ENCODE measurements at places on chromosomes 3 and 15.

GRCh38 chr3:188683032-188683521, 488.7 kb upstream of the TPRG1 start:
- no peak for DNase-seq

- DNase-seq: no peak
These were observed 17.1 kb upstream of the PRSS50 start for GRCh38 chr3:46734773-46735172.

GRCh38 chr3:108897883-108898282, 55.8 kb downstream of the GUCA1C start:
- DNase-seq: no peak

DNA sequence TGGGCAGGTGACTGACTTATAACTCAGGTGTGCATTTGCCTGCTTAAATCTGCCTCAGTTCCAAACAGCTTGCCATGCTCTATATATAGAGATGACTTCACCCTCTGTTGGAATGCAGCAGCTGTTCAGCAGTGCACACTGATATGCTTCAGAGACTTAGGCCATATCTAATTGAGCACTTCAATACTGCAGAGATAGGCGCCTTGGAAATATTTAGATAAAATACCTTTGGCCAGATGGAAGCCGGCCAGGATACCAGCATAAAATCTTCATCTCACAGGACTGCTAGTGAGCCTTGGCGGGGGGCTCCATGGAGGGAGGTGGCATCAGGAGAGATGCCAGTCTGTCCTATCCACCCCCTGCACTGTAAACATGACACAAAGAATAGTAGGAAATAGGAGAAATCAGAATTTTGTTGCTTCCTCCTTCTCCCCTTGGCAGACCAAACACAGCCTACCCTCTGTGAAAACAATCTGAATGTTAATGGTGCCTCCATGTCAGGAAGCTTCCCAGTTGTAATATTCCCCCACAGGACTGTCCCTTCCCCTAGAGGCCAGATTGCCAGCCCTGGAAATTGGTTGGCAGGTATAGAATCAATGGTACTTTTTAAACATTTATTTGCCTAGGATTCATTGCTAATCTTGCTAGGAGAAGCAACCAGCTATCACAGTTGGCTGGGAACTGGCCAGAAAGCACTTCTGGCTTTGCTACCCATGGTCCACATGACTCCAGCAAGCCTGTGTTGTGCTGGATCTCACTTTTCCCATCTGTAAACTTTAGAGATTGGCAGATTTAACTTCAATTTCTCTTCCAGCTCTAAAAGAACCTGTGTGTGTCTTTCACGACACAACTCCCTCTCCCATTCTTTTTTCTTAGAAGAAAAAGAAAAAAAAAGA, 215.5 kb upstream of the KCNMB2 start:
- DNase-seq: no peak

- no peak for DNase-seq
These were observed 10.0 kb downstream of the RBP2 start for GRCh38 chr3:139466360-139466759.

GRCh38 chr3:31399271-31399670, 133.5 kb upstream of the STT3B start:
- no peak for DNase-seq
